Right forelimb (tissue), 1 donor: ENCODE measurements at places on chromosomes 1 and 21.

- DNase-seq = no peak
Measured at GRCh38 chr1:164678136-164678700, 119.2 kb downstream of the PBX1 start.

DNA sequence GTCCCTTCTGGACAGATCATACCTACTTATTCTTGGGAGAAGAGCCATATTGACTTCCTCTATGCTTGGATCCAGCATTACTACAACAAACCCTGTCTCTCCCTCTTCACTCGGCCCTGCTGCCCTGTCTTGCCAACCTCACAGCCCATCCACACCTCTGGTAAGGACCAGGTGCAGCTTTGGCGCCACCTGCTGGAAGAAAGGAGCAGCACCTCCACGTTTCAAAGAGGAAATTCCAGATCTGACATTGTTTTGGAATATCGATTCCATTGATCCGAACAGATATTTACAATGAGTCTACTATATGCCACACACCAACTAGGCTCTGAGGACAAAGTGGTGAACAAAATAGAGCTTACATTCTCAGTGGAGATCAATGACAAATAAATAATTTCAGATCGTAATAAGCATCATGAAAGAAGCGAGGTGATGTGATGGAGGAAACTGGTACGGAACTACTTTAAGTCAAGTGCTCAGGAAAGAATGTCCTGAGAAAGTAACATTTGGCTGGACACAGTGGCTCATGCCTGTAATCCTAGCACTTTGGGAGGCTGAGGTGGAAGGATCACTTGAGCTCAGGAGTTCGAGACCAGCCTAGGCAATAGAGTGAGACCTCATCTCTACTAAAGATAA is 18.7 kb downstream of the MFSD2A start:
- DNase-seq = peak; percentile 78

- DNase-seq = no peak
Measured at GRCh38 chr1:54604051-54604450, 19.3 kb downstream of the FAM151A start.

DNA sequence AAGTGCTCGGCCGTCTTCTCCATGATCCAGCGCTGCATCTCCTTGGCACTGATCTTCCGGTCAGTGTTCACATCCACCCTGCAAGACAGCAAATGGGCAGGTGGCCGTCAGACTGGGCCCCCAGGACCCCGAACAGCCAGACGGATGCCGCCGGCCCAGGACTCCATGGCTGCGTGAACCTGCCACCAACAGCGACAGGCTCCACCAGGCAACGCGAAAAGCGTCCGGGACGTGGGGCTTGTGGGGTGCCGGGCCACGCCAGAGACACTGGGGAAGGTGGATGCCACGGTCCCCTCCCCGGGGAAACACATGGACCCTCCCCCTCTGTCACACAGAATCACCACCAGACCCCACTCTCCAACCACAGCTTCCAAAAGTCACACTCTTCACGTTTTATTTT is 7.9 kb downstream of the SDF4 start:
- DNase-seq = no peak

GRCh38 chr1:96723377-96723776 is 1.8 kb downstream of the PTBP2 start:
- no peak for DNase-seq

DNA sequence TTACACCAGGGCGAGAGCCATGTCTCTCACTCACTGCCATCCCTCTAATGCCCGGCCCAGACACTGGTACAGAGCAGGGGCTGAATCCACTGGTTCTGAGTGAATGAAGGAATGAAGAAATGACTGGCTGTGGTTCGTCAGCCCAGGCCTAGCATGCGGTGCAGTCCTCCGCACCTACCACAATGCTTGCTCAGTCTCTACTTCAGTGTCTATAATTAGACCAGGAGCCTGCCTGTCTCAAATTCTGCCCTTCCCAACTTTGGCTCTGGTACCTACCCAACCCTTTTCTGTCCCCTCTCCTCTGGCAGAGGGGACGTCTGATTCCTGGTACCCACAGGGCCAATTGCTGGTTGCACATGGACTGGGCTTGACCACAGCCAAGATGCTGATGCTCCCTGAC is 118.2 kb upstream of the GRIK3 start:
- DNase-seq = no peak

DNA sequence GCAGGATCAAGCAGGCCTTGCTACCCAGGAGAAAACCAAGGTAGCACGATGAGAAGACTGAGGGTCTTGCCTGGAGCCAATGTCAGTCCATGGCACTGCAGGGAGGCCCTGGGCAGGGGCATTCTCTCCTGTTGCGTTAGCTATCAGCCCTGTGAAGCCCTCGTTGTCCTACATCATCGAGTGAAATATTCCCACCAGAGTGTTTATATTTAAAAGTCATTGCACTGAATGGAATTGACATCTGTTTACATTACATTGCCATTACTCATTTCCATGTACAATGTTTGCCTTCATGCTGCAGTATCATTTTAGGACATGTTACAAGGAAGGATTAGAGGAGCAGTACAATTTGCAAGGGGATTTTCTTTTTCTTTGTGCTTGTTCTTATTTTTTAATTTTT is 243.9 kb downstream of the KAZN start:
- DNase-seq = no peak

DNA sequence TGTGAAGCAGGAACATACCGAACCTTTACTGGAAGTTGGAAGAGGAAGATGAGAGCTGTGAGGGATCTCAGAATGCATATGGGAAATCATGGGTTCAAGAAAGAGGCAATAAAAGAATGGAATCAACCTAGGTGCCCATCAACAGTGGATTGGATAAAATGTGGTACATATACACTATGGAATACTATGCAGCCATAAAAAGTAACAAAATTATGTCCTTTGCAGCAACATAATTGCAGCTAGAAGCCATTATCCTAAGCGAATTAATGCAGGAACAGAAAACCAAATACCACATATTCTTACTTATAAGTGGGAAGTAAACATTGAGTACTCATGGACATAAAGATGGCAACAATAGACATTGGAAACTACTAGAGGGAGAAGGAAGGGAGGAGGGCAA is 40.4 kb downstream of the NIBAN1 start:
- no peak for DNase-seq

- DNase-seq = no peak
Measured at GRCh38 chr1:87450136-87450535, 121.5 kb downstream of the LMO4 start.

GRCh38 chr1:214953901-214954616 is 128.5 kb upstream of the KCNK2 start:
- no peak for DNase-seq

- no peak for DNase-seq
Measured at GRCh38 chr1:219296430-219297355, 123.0 kb downstream of the LYPLAL1 start.

DNA sequence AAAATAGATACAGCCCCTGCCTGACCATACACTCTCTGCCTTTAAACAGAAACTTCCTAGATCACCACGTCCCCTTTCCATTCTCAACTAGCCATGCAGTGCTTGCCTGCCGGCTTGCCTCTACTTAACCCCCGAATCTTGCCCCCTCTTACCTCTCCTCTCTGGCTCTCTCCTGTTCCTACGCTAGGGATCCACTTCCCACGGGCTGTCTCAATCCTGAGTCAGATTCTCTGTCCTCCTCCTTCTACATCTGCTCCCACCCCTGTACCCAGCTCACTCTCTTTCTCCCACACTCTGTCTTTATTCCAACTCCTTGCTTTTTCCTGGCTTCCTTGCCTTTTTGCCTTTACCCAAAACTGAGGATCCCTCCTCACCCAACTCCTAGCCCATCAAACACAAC is 29.3 kb downstream of the ATF3 start:
- peak; percentile 34 for DNase-seq

- no peak for DNase-seq
Measured at GRCh38 chr1:67211589-67212563, 45.6 kb downstream of the IL23R start.

DNA sequence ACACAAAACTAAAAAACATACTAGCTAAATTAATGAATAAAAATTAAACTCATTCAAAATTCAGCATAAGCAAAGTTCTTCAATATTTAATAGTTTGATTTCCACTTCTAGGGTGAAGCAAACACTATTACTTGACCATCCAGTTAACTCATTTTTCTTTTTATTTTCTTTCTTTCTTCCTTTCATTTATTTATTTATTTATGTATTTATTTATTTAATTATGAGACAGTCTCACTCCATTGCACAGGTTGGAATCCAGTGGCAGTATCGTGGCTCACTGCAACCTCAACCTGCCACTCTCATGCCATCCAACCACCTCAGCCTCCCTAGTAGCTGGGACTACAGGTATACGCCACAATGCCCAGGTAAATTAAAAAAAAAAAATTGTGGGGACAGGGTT is 2069.5 kb downstream of the NCAM2 start:
- no peak for DNase-seq

- no peak for DNase-seq
Measured at GRCh38 chr1:192869308-192869940, 60.6 kb downstream of the RGS2 start.

DNA sequence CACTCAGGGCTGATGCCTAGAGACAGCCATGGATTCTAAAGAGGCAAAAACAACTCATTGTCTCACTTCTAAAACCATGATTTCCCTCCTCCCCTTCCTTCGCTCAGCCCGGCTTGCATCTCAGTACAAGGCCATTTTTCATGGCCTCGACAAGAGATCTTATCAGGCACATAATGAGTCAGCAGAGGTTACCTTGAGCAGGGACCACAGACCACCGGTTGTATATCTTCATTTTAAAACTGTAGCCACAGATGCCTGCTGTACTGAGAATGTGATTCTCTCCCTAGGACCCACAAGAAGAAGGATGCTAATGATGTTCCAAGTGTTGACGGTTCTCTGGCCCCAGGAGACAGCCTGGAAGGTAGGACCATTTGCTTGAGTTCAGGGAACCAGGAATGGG is 331.9 kb downstream of the AJAP1 start:
- no peak for DNase-seq
